Inflammatory macrophage treated with lipopolysaccharide for 4 hours (primary cell): ENCODE measurements at places on chromosomes 16 and 17.

DNA sequence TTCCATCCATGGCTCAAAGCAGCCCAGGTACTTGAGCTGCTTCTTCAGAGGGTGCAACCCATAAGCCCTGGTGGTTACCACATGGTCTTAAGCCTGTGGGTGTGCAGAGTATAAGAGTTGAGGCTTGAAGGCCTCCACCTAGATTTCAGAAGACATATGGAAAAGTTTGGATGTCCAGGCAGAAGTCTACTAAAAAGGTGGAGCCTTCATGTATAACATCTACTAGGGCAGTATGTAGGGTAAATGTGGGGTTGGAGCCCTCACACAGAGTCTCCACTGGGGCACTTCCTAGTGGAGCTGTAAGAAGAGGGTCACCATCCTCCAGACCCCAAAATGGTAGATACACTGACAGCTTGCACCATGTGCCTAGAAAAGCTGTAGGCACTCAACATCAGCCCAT, 120.9 kb downstream of the HS3ST3A1 start:
- no peak for DNase-seq

- no peak for DNase-seq
Measured at GRCh38 chr16:47320546-47321310, 140.1 kb downstream of the ITFG1 start.

- DNase-seq, result no peak
Measured at GRCh38 chr16:79466111-79466510, 134.4 kb downstream of the MAF start.

- DNase-seq, result no peak
Measured at GRCh38 chr16:72404299-72404698, 232.3 kb upstream of the PMFBP1 start.

- DNase-seq, result peak; percentile 74
Measured at GRCh38 chr17:77437017-77437416, 296.2 kb downstream of the SEC14L1 start.

DNA sequence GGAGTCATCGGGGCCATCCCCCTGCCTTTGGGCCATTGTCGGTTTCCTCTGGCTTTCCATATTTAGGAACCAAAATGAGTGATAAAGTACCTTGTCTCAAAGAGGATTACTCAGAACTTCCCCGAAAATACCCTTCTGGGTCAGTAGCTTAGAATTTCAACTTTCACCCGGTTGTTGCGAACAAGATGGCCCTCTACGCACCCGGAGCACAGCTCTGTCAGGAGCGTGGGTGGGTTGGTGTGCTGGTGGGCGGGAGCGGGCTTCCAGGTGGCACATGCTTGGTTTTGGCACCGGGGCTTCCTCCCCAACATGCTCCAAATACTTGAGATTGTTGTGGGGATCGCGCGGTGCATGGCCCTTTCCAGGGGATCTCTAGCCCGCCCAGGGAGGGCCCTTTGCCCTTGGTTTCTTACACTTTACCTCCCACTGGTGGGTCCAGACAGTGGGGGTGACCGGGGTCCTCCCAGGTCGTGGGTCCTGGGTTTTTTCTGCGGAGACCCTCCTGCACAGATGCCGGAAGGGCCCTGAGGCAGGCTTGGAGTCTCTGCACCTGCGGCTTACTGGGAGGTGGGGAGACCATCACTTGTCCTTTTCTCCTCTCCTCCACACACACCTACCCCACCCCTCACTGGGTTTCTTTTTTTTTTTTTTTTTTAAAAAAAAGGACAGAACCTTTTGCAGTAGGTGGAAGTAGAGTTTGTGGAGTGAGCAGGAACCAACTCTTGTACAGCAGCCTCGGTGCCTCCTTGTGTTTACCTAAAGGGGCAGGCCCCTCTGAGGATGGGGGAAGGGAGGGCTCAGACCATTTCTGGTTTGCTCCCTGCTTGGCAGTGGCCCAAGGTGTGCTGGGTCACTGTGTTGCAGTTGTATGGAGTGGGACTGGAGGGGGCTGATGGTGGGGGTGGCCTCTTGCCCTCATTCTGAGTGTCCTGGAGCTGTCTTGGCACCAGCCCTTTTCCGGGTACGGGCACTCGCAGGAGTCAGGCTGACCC, 142.1 kb downstream of the SEC14L1 start:
- DNase-seq, result peak; percentile 81

GRCh38 chr17:78692460-78693010, 89.5 kb downstream of the CYTH1 start:
- DNase-seq, result no peak

DNA sequence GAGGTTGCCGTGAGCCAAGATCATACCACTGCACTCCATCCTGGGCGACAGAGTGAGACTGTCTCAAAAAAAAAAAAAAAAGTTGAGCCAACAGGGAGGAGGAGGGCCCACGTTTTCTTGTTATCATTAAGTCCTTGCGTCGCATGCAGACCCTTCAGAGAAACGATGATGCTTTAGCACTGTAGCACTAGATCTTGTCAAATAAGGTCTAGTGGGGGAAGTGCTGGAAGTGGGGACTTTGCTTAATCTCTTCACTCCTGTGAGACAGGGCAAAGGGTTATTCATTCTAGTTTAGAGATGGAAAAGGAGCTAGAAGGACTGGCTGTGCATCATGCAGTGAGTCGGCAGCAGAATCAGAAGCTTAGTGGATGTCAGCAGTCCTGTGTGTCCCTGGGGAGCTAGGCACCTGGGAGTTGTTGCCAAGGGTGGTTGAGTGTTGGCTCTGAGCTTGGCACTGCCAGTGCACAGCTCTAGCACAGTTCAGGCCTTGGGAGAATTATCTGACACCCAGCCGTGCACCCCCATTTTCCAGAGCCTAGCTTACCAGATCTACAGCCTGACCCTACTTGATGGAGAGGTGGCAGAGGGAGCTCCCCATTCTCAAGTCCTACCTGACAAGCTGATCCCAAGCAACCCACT, 33.4 kb upstream of the TBX2 start:
- no peak for DNase-seq

GRCh38 chr17:57697197-57697596, 47.9 kb downstream of the CCDC182 start:
- DNase-seq, result no peak

DNA sequence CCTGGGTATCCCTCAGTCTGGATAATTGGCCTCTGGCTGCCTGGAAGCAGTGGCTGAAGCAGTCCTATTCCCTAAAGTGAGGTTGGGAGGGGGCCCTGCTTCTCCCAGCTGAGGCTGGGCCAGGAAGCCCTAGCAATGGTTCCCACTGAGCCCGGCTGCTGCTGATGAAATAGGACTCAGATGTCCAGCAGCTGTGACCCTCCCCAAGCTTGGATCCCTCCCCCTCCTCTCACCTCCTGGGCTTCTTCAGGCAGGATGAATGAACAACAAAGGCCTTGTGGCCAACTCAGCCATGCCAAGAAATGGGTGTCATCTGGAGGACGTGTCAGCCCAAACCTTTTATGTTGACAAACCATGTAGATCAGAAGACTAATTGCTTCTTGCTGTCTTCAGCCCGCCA, 42.0 kb downstream of the AXIN2 start:
- DNase-seq, result no peak

- DNase-seq, result no peak
Measured at GRCh38 chr17:48258331-48258730, 150.8 kb downstream of the SNX11 start.

DNA sequence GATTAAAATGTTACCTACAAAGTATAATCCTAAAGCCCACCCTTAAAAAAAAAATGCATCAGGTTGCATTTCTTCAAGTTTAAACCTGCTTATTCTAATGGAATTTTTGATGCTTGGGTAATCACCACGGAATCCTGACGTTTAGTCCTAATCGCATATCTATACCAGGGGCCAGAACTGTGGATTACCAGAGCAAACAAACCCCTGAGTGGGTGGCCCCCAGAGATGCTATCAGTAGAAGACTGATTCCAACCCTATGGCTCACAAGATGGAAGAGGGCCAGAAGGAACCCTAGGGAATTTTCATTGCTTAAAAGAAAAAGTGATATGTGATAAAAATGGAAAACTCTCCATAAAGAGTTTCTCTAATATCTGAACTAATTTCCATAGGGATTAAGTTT, 152.2 kb upstream of the NOG start:
- no peak for DNase-seq

DNA sequence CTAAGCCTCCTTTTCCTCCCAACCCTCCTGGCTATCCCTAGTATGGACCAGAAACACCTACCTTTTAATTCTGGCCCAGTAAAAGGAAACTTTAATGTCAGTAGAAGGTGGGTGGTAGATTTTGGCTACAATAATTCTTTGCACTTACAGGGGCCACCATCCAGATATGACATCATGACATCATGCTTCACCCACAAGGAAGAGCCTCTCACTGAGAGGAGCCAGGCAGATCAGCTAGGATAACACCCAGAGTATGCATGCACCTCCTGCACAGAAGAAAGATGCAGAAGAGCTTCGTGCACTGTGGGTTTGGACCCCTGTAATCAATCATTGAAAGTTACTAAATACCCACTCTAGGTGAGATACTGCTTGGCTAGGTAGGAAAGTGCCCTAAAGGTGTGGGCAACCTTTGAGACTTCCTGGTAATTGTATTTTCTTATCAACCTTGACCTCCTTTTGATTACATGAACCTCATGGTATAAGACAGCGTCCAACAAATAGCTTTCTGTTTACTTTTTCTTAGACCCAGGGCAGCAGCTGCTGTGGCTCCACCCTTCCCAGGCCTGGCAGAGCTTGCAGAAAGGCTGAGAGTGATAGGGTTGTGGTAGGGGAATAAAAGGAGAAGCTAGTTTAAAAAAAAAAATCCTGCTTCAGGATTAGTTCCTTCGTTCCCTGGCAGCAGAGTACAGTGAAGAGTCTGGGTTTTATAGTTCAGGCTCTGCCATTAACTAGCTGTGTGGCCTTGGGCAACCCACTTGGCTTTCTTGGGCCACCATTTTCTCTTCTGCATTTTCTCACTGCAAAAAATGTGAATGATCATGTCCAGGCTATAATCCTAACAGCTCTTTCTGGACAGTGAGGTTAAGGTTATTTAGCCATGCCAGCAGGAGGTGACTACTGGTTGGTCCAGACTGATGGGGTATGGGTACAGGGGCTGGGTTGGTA, 6.2 kb downstream of the MAP3K14 start:
- DNase-seq, result peak; percentile 65

DNA sequence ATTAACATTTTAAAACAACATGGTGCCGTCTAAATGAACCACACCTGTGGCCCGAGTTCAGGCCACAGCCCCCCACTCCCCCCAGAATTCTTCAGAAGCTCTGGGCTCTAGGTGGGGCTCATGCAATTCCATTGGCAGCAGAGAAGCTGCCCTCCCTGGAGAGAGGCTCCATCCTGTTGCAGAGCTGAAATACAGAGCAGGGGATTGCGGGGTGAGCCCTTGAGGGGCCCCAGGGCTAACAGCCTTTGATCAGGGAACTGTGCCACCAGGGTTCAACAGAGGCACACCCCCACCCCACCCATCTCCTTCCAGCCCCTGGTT, 69.3 kb downstream of the ABR start:
- no peak for DNase-seq

GRCh38 chr17:6070430-6070912, 292 bp downstream of the WSCD1 start:
- DNase-seq, result no peak

DNA sequence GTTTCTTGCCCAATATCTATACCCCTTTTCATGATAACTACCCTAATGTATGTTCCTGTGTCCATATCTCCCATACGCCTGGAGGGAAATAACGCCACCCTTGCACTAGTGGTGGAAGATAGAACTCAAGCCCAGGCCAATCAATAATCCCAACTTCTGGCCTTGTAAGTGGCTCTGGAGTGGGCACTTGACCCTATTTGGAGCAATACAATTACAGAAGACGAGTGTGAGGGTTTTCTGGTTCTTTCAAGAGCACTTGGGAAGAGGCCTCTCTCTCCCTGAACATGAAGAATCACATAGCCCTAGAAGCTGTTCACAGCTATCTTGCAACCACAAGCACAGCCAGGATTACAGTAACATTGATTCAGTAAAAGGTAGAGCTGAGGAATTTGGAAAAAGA, 217.9 kb downstream of the RAB11FIP4 start:
- no peak for DNase-seq

- DNase-seq, result no peak
Measured at GRCh38 chr17:12977008-12977751, 40.6 kb downstream of the ELAC2 start.

DNA sequence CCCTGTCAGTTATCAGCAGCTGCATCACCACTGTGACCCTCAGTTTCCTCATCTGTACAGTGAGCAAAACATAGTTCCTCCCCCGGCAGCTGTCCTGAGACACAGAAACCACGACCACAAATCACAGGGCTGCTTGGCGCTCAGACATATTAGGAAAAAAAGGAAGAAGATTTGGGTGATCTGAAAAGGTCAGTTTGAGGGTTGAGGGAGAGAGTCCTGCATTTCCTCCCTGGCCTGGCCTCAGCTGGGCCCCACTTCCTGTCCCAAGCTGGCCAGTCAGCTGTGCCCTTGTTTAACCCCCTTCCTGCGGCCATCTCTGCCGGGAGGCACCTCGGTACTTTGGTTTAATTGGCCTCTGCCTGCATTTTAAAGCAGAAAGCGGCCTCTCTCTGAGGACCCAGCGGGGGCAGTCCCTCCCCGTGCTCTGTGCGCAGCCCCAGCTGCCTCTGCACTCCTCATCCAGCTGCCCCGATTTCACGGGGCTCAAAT, 24.0 kb upstream of the CIBAR2 start:
- peak; percentile 92 for DNase-seq

- no peak for DNase-seq
Measured at GRCh38 chr17:43085474-43085873, 39.7 kb downstream of the BRCA1 start.

DNA sequence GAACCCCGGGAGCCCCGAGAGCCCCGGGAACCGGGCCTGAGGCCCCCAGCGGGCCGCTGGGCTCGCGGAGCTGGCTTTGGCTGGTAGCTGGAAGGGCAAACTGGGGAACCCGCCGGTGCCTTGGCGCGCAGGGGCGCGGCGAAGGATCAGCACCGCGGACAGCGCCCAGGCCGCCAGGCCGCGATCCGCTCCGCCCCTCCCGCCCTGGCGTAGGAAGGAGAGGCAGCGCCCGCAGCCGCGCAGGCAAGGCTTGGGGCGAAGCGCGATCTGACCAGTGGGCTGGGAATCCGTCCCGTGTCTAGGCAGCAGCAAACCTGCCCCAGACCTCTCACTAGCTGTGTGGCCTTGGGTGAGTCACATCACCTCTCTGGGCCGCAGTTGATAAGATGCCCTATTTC, 331 bp upstream of the CCDC92B start:
- DNase-seq, result peak; percentile 74

DNA sequence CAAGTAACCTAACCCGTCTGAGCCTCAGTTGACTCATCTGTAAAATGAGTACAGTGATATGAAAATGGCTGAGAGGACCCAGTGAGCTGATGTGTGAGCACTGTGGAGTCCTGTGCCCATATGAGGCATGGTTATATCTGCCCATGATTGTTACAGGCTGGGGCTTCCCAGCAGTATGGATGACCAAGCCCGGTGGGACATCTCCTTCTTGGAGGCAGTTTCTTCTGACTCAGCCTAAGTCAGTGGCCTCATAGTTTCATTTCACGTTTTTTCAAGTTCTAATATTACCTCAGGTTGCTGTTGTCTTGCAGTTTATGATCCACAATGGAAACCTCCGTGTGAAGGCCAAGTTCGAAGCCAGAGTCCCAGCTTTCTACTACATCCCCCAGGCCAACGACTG, 4.8 kb downstream of the ADAP2 start:
- DNase-seq, result peak; percentile 85

- peak; percentile 10 for DNase-seq
Measured at GRCh38 chr16:4404247-4404966, 12.0 kb downstream of the CORO7 start.
